ENCODE measurements at places on chromosomes 2 and 18.

GRCh38 chr2:179098080-179098689 is 48.2 kb upstream of the CCDC141 start:
- DNase-seq, result no peak

DNA sequence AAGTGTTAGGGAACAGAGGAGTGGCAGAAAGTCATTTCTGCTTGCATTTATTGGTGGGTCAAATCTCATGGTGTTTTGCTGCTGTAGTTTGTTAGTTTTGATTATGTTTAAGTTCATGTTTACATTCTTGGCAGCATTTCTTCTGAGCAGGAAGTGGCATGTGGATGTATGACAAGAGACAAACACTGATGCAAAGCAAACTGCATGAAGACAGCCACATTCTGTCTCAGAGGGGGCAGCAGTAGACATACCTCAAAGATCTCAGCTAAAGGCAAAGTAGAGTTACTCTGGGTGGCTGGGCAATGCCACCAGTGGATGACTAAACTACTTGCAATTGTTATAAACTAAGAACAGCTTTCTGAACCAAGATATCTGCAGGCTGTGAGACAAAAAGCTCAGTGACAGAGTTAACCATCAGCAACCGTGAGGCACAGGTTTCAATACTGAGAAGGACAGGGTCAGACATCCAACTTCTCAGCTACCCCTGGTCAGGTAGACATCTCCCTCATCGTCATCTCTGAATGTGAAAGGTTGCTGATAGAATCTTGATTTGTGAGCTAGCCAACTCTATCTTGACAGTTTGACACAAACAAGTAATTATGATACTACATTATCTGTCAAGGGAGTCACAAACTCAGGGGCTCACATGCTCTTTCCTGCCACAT is 16.4 kb downstream of the GALNT3 start:
- no peak for DNase-seq

DNA sequence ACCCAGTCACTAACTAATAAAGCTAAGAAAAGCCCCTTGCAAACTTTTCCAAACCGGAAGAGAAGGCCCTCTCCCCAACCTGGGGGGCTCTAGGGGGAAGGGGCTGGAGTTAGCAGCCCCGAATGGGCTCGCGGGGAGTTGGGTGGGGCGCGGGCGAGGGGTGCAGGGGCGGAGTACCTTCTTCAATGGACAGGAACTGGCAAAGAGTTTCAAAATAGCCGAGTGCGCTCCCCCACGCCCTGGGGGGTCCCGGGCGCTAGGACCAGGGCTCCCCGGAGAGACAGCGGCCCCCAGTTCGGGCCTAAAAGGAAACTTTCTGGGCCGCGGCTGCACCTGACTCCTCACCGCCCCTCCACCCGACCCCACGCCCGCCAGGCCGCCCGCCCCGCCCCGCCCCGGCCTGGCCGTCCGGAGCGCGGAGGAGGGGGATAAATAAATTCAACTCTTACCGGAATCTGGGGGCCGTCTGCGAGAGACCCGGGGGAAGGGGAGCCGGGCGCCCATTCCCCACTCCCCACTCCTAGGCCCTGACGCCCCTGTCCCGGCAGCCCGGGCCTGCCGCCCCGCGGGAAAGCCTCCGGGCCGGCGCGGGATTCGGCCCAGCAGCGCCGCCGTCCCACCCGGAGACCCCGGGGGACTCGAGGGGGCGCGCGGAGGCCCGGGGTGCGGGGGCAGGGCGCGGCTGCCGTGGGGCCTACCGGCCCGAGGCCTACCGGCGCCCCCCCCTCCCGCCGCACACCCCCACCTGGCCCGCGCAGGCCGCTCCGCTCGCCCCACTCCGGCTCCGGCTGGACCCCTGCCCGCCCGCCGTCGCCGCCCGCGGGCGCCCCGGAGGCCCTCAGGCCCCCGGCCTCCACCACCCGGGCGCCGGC is 868 bp downstream of the INO80D start:
- DNase-seq, result peak; percentile 14

- DNase-seq, result no peak
Measured at GRCh38 chr2:60644951-60645350, 91.5 kb upstream of the BCL11A start.

GRCh38 chr2:99762714-99763113 is 272.9 kb upstream of the REV1 start:
- DNase-seq, result no peak

- DNase-seq, result peak; percentile 34
Measured at GRCh38 chr18:57881818-57882413, 78.8 kb upstream of the ATP8B1 start.

- no peak for DNase-seq
Measured at GRCh38 chr2:99555404-99555803, 65.6 kb upstream of the REV1 start.

DNA sequence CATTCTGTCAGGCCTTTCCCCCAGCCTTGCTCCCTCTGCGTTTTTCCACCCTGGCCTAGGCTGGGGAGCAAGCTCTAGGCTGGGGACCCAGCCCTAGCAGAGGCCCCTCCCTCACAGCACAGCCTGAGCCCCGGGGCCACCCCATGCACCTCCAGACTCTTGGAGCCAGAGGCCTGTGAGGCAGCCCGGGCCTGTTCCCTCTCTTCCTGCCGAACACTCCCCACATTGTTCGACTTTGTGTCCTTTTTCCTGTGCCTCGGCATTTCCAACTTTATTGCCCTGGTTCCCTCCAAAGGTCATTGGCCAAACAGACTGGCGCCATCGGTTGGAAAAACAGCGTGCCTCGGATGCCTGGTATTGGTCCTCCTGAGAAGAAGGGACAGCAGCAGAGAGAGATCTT is 79.7 kb downstream of the HS1BP3 start:
- no peak for DNase-seq

DNA sequence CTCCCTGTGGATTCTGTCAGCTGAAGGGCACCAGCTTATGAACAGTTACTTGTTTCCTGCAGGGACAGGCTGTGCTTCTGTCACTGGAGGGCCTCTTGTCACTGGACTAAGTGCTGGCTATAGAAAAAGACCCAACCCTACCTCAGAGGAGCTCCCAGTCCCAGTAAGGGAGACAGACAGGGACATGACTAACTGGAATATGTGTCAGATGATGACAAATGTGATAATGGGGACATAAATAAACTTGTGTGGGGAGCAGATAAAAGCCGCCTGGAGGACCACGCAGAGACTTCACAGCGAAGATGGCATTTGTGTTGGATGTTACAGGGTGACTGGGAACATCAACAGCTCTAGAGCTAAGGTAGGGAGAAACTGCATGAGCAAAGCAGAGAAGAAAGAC is 95.0 kb downstream of the MAPRE2 start:
- no peak for DNase-seq

DNA sequence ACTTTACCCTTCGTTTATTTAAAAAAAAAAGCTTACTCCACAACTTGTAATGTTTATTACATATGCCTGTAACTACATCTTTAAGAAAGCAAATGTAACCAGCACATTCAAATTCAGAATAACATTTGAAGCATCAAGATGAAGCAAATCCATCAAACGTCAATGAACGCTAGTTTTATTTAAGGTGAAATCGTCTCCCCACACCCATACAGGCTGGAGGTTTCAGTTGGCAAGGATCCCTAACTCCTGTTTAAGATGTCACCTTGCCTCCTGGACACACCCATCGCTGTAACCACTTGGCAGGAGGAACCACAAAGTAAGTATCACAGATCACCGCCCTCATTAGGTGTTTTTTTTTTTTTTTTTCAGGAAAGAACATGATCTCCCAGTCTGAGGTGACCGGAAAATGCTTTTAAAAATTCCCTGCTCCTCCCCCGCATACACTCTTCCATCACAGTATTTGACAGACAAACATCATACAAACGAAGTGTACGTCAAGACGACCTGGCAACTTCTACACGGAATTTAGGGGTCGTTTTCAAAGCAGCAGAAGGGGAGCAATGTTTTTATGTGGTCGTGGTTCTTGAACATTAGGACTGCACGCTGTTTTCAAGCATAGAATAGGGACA is 19.7 kb upstream of the STPG4 start:
- peak; percentile 15 for DNase-seq

DNA sequence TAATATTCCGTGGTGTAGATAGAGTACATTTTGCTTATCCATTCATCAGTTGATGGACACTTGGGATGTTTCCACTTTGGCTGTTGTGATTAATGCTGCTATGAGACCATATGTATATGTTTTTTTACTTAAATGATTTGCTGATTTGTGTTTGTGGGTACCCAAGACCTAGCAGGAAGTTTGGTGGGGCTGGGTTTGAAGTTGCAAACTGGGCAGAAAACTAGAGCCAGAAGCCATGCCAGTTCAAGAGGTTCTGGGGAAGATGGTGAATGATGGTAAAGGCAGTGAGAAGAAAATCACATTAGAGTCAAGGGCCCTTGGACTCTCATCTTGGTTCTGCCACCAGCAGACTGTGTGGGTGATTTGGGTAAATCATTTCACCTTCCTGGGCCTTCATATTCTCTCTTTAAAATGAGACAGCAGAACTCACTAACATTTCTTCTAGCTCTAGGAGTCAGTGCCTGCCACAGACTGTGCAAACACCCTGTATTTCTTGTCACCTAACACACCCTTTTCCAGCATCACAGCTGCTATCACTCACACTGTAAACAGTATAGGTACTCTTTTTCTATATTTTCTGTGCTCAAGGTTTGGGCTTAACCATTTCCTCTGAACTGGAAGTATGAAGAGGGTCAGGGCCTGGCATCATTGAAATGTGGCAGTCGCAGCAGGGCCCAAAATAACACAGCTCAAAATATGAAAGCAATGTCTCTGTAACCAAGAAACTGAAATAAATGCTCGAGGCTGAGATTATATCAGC is 8.4 kb upstream of the CTLA4 start:
- no peak for DNase-seq

- DNase-seq, result no peak
Measured at GRCh38 chr2:50635824-50636223, 396.1 kb downstream of the NRXN1 start.

DNA sequence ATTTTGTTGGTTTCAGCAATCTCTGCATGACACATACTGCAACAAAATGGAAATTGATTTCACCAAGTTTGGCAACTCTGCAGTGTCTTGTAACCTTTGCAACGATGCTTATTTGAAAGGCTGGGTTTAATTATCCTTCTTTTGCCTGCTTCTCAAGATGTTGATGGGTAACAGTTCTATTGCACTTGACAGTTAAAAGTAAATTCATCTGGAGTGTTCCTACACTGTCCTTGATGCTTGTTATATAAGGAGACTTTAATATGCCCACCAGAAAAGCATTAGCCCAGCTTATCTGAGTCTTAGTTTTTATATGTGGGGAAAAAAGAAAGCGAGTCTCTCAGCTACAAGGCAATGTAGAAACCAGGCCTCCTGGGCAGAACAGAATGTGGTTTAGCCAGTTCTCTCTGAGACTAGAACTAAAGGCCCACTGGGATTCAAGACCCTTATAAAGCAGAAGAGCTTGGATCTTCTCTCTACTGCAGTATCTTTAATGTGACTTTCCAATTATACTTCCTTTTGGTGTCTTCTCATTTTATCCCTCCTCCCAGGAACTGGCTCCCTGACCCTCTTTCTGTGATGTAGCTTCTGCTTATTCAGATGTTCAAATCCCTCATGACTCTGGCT is 106.8 kb upstream of the LYPD6 start:
- DNase-seq, result no peak

DNA sequence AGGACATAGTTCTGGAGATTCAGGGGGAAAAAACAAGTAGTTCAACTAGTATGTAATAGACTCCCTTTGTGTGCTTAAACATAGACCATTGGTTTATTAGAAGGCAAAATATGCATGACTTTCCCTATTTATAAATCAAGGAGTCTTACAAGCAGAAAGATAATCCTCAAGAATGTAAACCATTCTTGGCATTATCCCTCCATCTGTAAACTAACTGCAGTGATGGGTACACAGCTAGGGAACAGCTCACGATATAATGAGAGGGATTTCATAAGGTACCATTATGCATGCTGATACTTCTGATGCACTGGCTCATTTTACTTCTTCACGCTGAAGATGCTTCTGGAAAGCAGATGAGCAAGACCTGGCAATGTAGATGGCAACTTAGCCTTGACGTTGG is 878 bp downstream of the FBXO15 start:
- DNase-seq, result no peak

DNA sequence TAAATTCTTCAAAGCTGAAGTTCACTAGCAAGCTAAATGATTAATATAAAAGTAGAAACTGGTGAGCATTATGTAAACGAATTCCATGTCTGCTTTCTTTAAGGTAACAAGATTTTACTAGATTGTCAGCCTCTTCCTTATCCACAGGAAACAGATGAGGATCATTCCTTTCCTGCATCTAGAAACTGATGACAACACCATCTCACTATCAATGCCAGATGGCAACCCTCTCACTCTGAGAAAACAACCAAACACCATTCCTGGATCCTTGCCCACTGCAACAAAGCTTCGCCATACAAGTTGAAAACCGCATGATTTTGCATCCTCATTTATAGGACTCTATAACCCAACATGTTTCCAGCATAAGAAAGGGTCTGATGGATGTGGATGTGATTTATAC is 122.9 kb downstream of the ZNF521 start:
- no peak for DNase-seq

DNA sequence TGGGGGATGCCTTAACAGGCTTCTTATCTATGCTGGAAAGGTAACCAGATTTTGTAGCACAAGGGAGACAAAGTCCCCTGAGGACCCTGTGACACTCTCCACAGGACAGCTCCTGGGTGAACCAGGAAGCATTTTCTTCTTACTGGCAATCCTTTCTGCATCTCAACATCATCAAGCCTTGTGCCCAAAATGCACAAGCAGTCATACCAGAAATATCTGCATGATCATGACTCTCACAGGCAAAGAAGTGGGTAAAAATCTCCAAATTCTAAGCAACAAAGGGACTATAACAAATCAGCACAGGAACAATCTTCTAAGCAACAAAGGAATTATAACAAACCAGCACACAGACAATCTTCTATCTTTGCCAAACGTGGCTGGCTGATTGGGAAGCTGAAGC is 99.1 kb upstream of the CD226 start:
- DNase-seq, result no peak

GRCh38 chr2:11342551-11343367 is 1.7 kb downstream of the ROCK2 start:
- DNase-seq, result no peak

- DNase-seq, result no peak
Measured at GRCh38 chr18:35658112-35658511, 76.6 kb downstream of the GALNT1 start.

GRCh38 chr2:8306530-8307351 is 375.1 kb upstream of the ID2 start:
- no peak for DNase-seq

- DNase-seq, result no peak
Measured at GRCh38 chr2:178350051-178350450, 100.9 kb downstream of the PRKRA start.

DNA sequence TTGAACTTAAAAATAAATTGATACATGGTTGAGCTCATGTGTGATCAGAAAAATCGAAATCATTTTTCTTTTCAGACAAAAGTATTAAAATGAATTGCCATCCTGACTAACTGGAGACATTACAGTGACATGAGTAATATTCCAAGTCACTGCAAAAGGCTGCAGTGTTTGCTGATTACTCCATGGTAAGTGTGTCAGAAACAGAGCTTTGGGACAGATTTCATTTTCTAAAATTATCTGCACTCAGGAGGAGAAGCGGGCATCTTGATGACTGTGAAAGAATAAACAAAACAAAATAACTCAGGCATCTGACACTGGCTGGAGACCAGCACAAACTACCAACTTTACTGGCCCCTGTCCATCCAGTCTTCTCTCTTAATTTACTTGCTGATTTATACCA is 312.3 kb upstream of the PIK3C3 start:
- no peak for DNase-seq

Data from GM19239 (cell line).